CD4-positive, alpha-beta T cell treated with Interleukin-21 for 1 hour (primary cell): ENCODE measurements at places on chromosomes 5 and 9.

DNA sequence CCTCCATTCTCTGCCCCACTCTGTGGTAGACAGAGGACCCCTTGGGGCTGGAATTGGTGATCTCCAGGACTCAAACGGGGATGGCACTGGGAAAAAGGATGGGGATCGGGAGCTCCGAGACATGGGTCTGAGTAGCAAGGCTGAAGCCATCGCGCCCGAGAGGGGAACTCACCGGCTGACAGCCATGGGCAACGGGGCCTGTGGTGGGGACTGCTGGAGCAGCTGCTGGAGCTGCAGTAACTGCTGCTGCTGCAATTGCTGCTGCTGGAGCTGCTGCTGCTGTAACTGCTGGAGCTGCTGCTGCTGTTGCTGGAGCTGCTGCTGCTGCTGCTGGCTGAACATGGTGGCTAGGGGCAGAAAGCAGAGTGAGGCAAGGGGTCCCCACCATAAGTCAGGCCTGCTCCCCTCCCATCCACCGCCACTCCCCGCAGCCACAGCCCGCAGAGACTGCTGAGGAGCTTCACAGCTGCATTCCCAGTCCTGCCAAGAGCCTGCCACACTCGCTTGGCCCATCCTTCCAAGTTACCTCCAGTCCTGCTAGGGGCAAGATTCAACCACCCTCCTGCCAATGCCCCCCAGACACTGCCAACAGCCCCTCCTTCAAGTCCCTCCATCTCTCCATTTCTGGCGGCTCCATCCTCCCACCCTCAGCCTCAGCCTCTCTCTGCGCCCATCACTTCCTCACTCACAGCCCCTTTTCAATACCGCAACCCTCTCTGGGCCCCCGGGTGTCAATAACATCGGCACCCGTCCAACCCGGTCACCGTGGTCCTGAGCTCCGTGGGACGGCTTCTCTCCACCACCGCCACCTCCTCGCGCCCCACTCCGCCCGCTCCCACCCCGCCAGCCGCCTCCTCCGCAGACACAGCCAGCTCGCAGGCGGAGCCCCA is 611 bp downstream of the CIZ1 start:
- DNase-seq: no peak

GRCh38 chr5:102532123-102532522 is 33.3 kb upstream of the SLCO6A1 start:
- no peak for DNase-seq

- peak; percentile 55 for DNase-seq
Observed at GRCh38 chr9:121550569-121551512, 51.2 kb upstream of the GGTA1 start.

- no peak for DNase-seq
Observed at GRCh38 chr9:84542554-84542953, 127.0 kb upstream of the NTRK2 start.

- DNase-seq: peak; percentile 39
Observed at GRCh38 chr5:181173027-181173419, 25.6 kb downstream of the OR2V2 start.

DNA sequence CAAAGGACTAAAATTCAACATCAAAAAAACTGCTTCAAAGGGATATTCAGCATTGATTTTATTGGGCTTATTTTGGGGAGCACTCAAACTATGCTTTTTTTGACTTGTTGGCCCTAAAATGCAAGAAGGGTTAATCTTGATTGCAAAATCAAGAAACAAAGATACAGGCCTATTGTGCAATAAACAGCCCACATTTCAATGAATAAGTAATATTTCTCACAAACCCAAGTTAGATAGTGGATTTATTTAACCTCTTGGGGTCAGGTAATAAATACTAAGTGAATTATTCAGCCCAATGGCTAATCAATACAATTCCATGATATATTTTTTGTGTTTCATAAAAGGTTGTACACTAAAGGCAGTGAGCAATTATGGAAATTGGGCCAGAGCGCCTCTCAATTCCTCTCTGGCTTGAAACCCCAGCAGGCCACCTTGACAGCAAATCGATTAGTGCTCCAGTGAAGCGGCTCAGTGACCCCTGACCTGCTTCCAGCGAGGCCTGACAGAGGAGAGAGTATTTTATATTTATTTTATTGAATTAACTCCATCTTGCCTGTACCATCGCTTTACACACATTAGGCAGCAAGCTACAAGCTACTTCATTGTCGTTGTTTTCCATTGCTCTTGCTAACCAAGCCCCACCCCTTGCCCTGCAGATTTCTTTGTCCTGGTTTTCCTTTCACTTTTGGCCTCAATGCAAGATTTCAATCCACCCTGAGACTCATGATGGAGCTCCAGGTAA is 65.5 kb downstream of the EBF1 start:
- DNase-seq: no peak

DNA sequence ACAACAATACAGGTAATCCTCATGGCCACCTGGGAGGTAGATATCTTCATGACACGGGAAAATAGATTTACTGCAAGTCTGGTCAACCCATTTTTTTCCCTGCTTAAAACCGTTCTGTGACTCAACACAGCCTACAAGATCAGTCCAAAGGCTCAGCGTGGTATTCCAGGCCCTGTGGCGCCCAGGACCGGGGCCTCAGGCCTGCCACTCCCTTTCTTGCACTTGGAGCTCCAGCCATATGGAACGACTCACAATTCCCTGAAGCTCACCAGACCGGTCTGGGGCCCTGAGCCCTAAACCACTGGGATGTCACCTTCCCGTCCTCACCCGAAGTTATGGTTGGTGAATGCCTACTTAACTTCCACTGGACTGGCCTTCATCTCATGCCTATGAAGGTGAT is 6.5 kb upstream of the MLANA start:
- DNase-seq: no peak

DNA sequence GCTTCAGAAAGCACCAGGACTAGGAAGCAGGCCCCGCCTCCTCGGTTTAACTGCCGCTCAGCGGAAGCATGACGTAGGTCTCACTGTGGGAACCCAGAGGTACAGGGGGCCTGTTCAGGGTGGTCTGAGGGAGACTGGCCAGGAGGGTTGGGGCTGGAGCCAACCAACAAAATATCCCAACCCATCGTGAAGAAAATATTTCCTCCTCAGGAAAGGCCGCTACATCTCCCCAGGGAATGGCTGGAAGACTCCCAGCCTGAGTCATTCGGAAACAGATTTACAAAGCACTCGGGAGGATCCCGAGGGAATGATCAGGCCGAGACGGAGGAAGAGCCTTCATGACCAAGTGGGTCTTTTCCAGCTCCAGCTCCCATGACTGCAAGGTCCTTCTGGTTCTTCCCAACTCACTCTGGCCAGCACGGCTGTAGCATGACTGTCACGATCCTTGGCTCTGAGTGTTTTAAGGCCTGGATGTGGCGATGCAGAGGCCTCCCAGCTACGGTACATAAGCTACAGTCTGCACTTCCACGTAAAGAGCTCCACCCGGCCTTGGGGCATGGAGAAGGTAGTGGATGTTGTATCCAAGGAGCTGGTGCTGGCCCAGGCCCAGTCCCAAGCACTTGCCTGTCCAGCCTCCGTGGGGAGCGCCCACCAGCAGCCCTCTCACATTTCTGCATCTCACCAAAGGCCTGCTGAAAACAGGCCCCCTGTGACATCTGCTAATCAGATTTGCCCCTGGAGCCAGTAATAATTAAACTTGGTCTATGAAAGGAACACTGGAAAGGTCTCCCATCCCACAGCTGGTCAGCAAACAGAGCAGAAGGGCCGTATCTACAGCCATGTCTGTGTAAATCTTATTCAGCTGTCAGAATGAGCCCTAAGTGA is 100.6 kb downstream of the LHFPL2 start:
- no peak for DNase-seq

GRCh38 chr9:130295945-130296782 is 30.6 kb downstream of the HMCN2 start:
- no peak for DNase-seq

- no peak for DNase-seq
Observed at GRCh38 chr5:125034331-125034730, 287.9 kb upstream of the ZNF608 start.

DNA sequence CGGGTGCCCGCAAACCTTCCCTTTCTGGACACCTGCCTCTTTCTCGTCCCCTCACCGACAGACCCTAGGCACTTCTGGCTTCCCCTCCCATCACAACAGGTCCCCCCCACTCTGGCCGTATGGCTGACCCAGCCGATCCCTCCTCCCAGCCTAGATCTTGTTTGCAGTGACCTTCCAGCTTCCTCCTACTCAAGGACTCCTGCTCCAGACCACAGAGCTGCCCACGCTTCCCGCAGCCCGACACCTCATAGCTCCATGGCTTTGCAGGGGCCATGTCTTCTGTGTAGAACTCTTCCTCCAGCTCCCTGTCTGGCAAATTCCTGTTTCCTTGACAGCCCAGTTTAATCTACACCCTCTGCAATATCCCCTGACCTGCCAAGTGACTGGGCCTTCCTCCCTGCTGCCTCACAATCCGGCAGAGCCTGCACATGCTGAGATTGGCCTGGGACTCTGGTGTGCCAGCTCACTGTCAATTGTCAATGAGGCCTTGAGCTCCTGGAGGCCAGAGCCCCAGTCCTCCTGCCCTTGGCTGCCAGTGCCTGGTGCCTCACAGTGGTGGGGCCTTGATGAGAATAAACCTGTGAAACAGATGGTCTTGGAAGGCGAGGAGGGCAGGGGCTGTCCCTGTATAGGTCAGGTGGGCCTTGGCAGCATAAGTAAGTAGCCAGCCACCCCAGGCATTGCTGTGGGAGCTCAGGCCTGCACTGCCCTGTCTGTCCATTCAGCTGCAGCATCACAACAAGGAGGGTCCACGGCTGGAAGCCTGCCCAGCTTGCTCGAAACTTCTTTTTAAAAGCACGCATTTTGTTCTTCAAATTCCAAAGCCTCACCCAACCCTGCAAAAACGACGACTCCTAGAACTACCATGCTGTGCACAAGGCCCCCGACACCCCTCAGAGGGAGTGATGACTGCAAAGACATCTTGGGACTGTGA is 50.5 kb downstream of the GADD45G start:
- no peak for DNase-seq

DNA sequence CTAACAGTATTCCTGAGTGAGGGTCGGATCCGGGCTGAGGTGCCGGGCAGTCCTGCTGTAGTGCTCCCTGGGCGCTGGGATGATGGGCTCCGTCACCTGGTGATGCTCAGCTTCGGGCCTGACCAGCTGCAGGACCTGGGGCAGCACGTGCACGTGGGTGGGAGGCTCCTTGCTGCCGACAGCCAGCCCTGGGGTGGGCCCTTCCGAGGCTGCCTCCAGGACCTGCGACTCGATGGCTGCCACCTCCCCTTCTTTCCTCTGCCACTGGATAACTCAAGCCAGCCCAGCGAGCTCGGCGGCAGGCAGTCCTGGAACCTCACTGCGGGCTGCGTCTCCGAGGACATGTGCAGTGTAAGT is 15.2 kb downstream of the CRB2 start:
- no peak for DNase-seq

GRCh38 chr9:91428927-91429351 is 5.3 kb upstream of the NFIL3 start:
- no peak for DNase-seq

GRCh38 chr5:142977363-142978051 is 207.3 kb downstream of the ARHGAP26 start:
- peak; percentile 73 for DNase-seq

DNA sequence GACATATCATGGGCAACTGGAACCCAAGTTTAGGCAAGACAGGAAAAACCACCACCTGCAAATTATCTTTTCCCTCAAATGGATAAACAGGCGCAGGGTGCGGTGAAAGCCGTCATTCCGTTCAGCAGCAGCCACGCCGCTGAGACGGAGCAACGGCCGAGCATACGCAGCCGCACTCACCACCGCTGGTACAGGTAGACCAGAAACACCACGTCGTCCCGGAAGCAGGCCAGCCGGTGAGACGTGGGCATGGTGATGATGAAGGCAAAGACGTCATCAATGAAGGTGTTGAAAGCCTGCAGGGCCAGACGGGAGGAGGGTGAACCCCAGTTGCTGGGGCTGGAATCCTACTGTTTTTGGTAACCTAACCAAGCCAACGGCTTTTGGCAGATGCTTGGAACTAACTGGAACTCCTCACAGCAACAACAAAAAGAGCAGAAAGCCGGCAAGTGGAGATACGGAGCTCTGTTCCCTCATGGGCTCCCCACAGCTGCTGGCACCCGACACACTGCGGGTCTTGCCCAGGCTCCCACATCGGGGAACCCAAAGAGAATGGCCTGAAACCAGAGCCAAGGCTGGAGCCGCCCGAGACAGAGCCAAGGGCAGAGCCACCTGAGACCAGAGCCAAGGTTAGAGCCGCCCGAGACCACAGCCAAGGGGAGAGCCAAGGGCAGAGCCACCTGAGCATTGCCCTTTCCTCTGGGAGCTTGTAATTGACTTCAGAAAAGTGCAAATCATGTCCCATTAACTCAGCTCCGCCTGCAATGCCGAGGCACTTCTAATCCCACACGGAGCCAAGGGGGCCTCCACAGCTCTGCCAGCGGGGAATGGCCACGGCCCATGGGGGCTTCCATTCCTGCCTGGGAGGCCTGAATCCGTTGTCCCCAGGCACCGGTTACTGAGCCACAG is 24.2 kb downstream of the CLPTM1L start:
- no peak for DNase-seq

GRCh38 chr9:90296539-90296938 is 346.1 kb downstream of the DIRAS2 start:
- no peak for DNase-seq

GRCh38 chr5:141617128-141617527 is 1.7 kb downstream of the DIAPH1 start:
- DNase-seq: no peak

- DNase-seq: no peak
Observed at GRCh38 chr9:114503009-114503408, 2.3 kb downstream of the WHRN start.

GRCh38 chr5:154673506-154673905 is 81.7 kb upstream of the LARP1 start:
- DNase-seq: no peak

DNA sequence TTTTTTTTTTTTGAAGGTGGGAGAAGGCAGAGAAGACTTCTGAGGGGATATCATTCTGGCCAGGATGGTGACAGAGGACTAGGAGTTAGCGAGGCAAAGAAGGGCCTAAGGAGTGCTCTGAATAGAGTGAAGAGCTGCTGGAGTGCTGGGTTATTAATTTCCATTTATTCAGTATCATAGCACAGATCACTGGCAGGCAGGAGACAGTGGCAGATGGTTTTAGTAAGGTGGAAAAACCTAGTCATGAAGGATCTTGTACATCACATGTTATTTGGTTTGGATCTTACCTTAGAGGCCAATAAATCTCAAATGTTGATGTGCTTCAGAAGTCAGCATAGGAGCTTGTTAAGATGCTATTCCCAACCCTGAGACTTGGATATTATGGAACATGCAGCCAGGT is 165.5 kb downstream of the TTLL11 start:
- no peak for DNase-seq

GRCh38 chr5:173913686-173914321 is 25.7 kb downstream of the CPEB4 start:
- DNase-seq: no peak

- no peak for DNase-seq
Observed at GRCh38 chr5:33476992-33477391, 36.2 kb downstream of the TARS1 start.

- no peak for DNase-seq
Observed at GRCh38 chr5:108634617-108635288, 112.9 kb upstream of the FER start.

DNA sequence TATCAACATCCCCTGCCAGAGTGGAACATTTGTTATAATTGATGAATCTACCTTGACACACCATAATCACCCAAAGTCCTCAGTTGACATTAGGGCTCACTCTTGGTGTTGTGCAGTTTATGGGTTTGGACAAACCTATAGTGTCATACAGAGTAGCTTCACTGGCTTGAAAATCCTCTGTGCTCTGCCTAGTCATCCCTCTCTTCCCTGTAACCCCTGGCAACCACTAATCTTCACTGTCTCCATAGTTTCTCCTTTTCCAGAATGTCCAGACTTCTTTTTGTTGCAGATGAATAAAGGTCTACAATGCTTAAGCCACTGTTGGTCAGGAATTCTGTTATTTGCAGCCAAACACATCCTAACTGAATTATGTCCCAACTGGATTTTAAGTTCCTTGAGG is 22.5 kb upstream of the SUB1 start:
- no peak for DNase-seq
